ENCODE measurements at places on chromosomes 5 and 9.

DNA sequence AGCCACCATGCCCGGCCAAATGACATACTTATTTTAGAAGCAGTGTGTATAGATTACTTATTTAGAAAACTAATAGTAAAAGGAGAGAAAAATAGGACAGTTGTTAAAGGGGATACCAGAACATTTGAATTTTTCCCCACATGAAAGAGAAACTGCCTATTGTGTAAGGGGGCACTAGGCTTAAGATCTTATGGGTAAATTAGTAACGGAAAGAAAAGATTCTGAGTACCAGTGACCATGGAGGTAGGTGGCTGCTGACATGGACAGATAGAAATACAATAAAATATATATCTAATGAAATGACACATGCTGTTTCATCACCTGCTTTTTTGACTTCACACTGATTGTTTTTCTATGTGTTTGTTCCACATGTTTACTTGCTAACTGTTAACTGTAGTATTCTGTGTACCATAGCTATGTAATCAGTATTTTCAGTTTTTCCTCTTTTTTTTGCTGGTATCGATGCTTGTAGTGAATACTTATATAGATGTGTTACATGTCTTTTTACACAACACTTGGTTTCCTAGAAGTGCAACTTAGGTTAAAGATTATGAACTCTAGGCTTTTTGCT, 3.0 kb upstream of the DNAJC21 start:
- no peak for DNase-seq

DNA sequence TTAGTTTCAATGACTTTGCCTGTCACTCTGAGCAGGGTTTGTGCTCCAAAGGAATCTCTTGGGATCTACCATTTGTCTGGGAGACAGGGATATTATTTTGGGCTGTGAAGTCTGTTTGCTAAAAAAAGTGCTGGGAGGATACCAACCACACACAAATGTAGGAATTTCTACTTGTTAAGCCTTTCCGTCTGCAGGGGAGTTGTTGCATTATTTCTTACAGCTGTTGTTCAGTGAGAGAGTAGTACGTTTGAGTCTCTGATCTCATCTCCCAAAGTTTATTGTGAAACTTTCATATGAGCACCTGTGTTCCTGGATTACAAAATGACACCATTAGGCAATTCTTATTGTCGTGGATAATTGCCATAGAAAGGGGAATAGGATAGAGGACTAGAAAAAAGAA, 78.3 kb upstream of the SEMA6A start:
- DNase-seq, result no peak

GRCh38 chr9:98583417-98583816, 125.3 kb downstream of the GABBR2 start:
- DNase-seq, result no peak

DNA sequence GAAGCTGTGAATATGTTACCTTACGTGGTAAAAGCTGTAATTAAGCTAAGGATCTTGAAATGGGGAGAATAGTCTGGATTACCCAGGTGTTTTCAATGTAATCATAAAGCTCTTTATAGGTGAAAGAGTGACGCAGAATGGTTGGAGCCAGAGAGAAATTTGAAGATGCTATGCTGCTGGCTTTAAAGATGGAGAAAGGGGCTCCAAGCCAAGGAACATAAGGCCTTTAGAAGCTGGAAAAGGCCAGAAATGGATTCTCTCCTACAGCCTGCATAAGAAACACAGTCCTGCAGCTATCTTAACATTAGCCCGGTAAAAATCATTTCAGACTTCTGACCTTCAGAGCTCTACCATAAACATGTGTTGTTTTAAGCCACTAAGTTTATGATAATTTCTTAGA, 243.3 kb upstream of the VLDLR start:
- no peak for DNase-seq

DNA sequence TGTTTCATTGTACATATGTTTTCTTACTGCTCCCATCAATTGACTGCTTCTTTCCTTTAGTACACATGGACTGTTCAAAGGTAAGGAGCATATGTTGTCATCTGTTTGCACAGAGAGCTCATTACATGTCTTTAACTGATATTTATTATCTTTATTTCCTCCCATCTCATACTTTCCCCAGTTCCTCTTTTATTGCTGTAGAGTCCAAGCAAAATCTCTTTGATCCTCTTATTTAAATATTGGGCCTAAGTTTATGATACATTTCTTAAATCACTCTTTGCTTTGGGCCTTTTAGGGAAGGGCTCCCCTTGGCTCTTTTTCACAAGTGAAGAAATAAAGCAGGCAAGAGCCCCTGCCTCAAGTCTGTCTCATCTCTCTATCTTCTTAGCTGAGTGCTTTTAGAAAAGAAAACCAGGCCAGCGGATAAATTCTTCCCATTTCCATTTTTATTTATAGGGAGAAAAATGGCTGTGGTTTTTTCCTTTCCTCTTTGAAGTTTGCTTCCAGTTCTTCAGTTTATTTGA, 152.4 kb downstream of the DOCK2 start:
- no peak for DNase-seq

DNA sequence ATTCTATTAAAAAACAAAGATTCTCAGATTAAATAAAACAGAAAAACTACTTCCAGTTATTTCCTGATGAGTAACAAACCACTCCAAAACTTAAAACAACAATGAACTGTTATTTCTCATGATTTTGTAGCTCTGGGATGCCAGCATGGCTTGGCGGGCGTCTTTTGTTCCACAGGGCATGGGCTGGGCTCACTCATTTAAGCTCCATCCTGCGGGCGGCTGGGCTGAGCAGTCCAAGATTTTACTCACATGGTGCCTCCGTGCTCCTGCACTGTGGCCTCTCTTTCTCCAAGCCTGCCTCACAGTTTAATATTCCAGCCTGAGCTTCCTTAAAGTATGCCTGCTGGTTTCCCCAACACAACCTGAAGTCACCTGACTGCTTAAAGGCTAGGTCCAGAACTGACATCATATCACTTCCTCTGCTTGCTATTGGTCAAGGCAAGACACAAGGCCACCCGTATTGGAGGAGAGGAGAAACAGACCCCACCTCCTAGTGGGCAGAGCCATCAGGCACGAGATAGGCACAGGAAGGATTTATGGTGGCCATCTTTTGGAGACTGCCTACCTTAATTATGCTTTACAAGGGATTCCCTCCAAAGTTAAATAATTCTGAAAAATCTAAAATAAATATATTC, 41.6 kb upstream of the ZBTB43 start:
- DNase-seq, result no peak

GRCh38 chr9:99371376-99371775, 149.3 kb downstream of the SEC61B start:
- no peak for DNase-seq

DNA sequence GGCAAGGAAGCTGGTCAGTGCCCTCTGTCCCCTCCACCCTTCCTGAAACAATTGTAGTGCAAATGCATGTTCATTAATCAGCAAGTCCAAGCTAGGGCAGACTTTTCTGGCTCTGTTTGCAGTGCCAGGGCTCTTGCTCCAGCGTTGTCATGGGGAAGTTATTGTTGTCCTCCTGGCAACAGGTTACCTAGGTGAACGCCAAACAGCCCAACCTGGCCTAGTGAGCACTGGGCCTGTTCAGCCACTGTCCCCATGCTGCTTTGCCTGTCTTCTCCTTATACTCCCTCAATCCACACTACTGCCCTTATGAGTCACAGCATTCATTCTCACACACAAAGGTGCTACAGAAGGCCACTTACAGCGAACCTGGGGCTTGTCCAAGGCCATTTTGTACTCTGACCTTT, 34.5 kb upstream of the GLIS3 start:
- DNase-seq, result no peak

DNA sequence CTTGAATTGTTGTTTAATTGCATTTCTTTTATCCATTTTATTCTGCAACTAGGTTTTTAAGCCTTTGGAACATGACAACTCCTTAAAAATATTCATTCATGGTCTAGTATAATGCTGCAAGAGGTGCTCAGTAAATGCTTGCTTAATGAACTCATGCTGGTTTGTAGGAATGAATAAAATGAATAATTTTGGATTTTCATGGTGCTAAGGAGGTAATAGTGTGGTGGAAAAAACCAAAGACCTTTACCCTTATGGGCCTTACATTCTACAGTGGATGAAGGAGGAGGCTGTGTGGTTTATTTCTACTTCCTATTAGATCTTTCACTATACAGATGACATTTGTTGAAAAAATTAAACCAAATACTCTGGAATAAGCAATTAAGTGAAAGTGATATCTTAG, 43.4 kb downstream of the LRRTM2 start:
- no peak for DNase-seq

DNA sequence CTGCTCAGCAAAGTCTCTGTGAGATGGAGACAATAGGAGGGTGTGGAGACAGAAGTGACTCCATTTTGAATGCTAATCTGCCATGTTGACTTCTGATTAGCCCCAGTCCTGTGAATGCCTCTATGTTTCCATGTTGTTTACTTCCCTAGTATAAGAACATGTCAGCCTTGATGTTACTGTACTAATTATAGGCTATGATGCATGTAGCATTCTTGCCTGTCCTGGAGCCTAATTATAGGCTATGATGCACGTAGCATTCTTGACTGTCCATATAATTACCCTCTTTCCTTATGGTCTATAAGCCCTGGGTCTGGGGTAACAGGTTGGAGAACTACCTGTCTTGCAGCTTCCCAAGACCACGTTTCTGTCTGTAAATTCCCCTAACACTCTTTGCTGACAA, 353.3 kb upstream of the CLINT1 start:
- DNase-seq, result no peak

- no peak for DNase-seq
Observed at GRCh38 chr5:31853398-31854135, 214.6 kb downstream of the PDZD2 start.

DNA sequence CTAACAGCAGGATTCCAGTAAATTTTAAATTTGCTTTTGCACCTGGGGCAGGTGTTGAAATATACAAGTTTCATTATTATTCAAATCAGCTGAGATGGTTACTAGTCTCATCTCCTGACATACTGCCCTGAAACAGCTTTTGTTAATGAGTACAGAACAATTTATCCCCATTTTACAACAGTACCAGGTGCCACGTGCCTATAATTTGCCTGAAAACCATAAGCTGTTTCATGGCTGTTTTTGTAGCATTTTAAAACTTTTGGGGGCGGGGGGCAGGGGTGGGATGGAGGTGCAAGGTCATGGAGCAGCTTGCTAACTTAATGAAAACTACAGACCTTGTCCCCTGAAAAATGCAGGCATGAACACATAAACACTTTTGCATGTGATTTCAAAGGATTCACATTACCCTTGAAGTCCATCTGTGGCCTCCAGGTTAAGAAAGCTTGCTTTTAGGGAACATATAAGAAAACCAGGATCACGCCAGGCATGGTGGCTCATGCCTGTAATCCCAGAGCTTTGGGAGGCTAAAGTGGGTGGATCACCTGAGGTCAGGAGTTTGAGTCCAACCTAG, 42.1 kb downstream of the TIMD4 start:
- no peak for DNase-seq

- no peak for DNase-seq
Observed at GRCh38 chr5:82155305-82155704, 122.8 kb downstream of the RPS23 start.

GRCh38 chr5:63919763-63920478, 42.3 kb downstream of the HTR1A start:
- no peak for DNase-seq

DNA sequence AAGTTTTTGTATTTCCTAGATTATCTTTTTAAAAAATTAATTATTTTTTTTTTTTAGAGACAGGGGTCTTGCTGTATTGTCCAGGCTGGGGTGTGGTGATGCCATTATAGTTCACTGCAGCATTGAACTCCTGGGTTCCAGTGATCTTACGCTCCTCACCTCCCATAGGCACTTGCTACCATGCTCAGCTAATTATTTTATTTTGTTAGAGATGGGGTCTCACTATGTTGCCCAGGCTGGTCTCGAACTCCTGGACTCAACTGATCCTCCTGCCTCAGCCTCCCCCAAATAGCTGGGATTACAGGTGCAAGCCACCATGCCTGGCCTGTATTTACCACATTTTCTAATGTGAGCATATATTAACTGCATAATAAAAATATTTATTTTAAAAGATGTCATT, 274.5 kb downstream of the RFX3 start:
- no peak for DNase-seq

DNA sequence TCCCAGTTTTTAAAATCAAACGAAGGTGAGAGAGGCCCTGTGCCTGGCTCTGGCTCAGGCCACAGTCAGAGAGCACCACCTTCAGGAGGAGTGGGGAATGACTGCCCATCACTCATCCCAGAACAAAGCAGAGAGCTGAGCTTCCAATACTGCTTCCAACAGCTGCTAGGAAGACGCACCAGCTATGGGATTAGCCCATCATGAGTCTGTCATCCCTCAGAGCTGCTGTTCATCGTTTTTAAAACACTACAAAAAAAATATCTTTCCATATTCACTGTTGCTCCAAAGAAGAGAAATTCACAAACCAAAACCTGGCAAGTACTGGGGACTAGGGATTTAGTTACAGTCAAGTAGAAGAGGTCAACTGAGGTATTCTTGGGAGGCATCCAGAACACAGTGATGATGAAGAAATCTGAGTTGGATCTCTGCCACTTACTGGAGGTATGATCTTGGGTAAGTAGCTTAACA, 102.4 kb downstream of the CDK5RAP2 start:
- peak; percentile 60 for DNase-seq

DNA sequence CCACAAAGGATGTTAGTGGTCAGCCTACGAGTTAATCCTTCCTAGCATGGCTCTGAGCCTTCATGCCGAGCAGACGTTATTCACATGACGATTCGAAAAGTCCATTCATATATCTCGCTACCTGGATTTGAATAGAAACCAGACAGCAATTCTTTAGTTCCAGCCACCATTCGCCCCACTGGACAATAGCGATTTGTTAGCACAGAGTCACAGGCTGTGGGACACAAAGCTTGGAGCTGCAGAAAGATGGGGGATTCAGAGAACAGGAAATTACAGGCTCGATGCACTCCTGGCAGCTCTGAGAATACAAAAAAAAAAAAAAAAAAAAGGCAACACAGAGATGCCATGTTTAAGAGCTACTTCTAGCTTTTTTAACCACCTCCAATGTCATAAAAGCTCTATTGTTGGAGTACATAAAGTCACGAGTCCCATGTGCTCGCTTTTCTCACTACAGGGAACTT, 110.7 kb downstream of the NR6A1 start:
- peak; percentile 52 for DNase-seq

- no peak for DNase-seq
Observed at GRCh38 chr9:128214571-128215490, 11.7 kb downstream of the DNM1 start.

DNA sequence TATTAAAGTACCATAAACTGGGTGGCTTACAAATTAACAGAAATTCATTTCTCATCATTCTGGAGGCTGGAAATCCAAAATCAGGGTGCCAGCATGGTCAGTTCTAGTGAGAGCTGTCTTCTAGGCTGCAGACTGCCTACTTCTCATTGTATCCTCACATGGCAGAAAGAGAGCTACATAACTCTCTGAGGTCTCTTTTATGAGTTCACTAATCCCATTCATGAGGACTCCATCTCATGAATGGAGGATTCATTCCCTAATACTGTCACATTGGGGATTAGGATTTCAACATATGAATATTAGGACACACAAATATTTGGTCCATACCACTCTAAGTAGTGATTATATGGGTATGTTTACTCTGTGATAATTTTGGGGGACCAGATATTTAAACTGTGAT, 84.0 kb downstream of the ERP44 start:
- DNase-seq, result no peak

Measured in non-pigmented ciliary epithelial cell (primary cell).